Dermis microvascular lymphatic vessel endothelial cell (primary cell): ENCODE measurements at places on chromosomes 12 and 14.

DNA sequence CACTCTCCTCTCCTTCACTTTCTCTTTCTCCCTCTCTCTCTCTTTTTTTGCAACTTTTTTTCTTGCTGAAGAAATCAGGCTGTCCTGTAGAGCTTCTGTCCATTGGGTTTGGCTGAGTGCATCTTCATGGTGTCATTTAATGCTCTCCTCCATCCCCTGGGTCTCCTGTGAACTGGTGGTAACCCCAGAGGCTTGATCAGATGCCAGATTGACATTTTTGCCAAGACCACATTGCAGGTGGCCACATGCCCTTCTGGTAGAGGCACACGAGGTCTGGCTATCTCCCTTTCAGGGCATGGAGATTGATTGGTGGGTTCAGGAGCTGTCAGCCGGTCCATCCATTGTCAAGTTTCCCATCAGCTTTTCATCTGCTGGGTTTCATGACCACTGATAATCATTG is 188.3 kb upstream of the MYL2 start:
- no peak for DNase-seq

- no peak for DNase-seq
Measured at GRCh38 chr14:61539631-61540030, 155.7 kb upstream of the HIF1A start.

DNA sequence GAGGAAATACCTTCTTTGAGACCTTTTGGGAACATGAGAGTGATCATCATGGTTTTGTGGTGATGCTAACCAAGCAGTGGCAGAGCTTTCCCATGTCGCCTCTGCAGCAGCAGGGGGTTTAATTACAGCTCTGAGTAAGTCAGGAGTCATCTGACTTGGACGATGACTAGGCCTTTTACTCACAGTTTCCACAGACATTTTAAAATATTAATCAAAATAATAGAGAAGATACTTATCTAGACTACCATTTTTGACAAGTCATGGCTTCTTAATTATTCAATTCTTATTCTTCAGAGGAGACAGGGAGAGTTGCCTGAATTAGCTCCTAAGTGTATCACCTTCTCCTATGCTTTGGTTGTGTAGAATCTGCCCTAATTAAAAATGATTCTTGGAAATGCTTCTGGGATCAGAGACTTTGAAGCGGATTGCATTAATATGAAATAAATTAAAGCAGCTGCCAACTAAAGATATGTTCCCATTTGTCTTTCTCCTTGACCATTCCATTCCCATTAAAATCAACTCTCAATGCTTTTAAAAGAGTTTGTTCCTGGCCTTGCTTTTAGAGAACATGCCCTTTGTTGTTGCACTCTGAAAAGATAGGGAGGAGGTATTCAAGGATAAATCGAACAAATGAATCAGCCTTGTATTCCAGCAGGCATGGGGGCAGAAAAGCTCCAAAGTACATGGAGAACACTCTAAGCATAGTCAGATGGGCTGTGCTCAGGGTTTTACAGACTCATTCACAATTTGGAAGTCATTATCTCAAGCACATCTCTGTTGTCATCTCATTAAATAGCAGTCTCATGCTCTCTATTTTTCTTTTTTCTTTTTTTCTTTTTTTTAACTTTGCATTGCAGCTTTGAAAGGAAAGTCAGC is 7.7 kb upstream of the IFNG-AS1 start:
- no peak for DNase-seq

DNA sequence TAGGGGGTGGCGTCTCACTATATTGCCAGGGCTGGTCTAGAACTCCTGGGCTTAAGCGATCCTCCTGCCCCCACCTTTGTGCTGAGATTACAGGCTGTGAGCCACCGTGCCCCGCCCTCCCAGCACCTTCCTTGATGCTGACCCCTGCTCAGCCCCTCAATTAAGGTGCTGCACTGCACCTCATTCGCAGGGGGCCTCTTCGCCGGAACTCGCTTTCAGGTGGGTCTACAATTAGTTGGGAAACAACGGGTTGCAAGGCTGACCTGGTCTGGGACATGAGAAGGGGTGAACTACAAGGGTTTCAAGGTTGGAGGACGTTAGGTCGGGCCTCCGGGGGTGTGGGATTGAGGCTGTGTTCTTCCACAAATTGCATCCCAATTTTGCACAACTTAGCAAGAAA is 1.2 kb upstream of the NOP2 start:
- DNase-seq, result no peak

DNA sequence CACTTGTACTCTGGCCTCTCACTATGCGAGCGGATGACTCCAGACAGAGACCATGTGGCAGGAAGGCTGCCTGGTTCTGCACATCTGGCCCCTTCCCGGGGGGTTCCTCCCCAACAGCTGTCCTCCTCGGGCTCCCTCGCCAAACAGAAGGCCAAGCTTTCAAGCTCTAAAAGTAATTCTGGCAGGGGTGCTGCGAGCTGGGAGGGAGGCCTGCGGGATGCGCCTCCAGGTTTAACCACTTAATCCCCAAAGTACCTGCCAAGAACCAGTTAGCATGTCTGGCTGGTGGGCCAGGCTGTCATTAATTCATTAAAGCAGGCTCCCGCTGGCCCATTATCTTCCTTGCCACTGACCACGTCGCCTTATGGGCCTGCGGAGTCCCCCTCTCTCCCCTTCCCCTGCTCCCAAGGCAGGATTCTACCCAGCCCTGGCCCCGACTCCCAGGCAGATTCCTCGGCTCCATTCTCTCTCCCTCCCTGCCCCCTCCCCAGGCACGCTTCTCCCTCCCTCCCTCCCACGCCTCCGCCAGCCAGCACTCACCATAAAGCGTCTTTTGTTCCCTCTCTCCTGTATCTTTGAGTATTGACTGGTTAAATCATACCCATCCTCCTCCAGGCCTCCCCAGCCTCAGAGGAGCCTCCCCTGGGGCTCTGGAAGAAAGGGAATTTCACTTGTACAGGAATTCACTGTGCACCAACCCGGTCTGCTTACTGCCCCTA is 4.9 kb downstream of the HRK start:
- DNase-seq, result no peak

- no peak for DNase-seq
Measured at GRCh38 chr14:90467501-90467900, 70.7 kb downstream of the CALM1 start.

GRCh38 chr12:89393551-89394121 is 41.3 kb upstream of the DUSP6 start:
- no peak for DNase-seq

- DNase-seq, result no peak
Measured at GRCh38 chr14:74562515-74563232, 49.4 kb downstream of the LTBP2 start.

- DNase-seq, result no peak
Measured at GRCh38 chr12:47370421-47370820, 290.7 kb upstream of the AMIGO2 start.

GRCh38 chr12:116236148-116236731 is 41.3 kb downstream of the MED13L start:
- DNase-seq, result peak; percentile 60

DNA sequence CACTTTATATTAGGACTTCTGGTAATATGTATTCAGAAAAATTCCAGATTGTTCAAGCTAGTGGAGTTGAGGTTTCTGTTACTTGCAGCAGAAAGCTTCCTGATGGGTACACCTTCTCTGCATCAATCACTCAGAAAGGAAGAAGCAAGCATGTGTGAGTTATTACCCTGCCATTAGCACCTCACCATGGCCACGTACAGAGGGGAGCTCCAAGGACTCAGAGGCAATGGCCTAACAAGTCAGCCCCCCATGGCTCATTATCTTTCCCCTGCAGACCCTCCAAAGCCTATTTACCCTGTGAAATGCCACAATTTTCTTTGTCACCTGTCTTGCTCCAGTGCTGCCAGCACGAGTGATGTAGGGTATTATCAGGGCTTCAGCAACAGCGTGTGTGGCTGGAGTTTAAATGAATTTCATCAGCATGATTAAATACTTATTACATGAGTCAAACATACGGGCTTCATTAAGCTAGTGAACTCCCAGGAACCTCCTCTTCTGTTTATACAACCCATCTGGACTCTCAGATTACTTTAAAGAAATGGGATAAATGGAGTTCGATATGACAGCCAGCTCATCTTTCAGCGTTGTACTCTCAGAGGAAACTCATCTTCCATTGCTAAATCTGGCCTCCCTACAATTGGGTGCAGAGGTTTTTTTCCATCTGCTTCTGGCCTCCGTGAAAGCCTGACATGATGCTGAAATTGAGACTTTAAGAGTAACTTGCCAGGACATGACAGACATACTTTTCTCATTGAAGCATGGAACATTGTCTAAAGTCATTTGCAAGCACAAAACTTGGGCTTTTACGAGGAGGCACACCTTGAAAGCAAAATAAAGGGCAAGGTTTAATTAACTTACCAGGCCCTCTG is 135.9 kb downstream of the TMEM30B start:
- DNase-seq, result no peak

DNA sequence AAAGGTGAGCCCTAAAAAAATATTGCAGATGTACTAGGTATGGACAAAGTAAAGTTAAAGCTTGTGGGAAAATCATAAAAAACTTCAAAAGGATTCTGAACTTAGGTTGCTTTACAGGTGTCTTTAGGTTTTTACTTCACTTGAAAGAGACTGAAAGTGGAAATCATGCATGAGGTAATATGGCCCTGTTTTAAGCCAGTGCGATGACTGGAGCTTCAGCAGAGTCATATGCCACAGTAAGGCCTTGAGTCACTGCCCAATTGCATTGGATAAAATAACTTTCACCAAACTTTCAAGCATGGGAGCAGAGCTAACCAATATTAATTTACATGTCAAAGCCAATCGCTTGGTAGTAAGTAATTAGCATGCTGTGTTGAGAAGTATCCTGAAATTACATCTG is 63.9 kb upstream of the TMEM260 start:
- DNase-seq, result no peak

DNA sequence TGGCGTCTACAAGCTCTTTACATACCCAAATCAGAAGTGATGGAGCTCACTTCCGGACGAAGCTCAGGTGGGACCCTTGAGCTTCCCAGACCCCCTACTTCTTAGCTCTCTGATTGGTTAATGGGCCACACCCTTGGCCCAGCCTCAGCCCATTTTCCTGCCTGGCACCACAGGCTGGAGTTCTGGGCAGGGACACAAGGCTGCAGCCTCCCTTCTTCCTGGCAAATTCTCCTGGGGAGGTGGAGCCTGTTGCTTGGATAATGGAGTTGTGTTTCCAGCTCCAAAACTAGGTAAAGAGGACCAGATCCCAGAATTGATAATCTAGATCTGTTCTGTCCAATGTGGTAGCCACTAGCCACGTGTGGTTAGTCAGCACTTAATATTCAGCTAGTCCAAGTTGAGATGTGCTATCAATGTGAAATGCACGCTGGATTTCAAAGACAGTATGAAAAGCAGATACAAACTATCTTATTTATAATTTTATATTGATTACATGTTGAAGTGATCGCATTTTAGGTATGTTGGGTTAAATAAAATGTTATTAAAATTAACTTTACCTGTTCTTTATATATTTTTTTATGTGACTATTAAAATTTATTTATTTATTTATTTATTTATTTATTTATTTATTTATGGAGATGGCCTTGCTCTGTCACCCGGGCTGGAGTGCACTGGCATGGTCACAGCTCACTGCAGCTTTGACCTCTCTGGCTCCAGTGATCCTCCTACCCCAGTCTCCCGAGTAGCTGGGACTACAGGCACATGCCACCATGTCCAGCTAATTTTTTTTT is 12.6 kb upstream of the FAIM2 start:
- DNase-seq, result no peak

DNA sequence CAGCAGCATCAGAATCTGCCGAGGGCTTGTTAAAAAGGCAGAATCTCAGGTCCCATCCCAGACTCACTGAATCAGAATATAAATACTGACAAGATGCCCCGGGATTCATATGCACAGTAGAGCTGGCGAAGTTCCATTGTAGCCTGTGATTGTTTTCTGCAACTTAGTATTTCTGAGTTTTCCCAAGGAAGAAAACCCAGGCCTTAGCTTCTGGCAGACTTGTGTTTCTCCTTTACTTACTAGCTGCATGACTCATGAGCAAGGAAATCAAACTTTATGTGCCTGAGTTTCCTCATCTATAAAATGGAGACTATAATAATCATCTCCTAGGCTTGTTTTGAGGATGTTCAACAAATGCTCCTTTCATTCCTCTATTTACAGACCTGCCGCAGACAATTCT is 278.5 kb upstream of the PLEKHG7 start:
- peak; percentile 52 for DNase-seq

DNA sequence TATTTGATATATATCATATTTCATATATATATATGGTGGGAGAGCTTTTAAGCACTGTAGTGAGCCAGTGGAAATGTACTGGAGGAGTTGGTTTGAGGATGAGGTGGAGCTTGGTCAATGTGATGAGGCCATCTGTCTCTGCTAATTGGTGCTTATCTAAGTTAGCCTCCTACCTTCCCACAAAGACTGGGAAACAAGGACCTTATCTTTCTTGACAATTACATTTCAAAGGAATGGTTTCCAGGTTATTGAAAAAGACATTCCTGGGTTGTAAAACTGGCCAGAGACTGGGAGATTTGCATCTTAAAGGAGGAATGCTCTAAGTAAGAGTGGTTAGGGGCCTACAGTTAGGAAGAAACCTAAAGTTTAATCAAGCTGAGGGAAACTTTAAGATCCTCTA is 212.8 kb upstream of the SYT1 start:
- no peak for DNase-seq

GRCh38 chr12:64660237-64661018 is 50.1 kb downstream of the RASSF3 start:
- DNase-seq, result no peak

GRCh38 chr12:6318440-6318879 is 8.0 kb downstream of the PLEKHG6 start:
- no peak for DNase-seq

DNA sequence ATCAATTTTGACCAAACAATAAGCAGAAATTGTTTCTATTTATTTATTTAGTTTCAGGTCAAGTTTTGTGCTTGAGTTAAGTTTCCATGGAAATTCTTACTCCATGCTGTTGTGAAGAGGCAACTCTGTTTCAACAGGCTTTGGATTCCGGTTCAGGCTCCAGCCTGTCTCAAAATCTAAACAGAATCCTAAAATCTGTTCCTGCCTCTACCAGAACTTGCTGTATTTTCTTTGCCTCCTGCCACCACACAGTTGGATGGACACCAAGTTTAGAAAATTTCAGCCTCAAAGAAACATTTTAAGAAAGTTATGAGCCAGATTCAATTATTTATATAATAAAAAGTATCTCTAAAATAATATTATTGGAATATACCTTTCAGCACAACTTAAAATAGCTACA is 330.9 kb downstream of the FOXG1 start:
- no peak for DNase-seq

DNA sequence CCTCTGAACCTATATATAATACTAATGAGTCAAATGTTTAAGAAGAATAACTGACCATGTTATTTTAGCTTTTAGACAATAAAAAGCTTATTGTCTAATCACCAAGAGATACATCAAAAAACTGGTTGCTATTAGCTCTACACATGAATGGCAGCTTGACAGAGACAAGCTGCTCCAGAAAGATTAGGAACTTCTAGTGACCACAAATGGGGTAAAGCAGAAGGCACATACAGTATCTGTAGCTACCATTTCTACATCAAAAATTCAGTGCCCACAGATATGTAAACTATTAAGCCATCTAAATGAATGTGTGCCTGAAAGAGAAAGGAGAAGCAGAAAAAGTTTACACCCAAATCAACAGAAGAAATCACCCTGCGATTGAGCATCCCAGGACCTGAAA is 2.4 kb downstream of the AREL1 start:
- no peak for DNase-seq

DNA sequence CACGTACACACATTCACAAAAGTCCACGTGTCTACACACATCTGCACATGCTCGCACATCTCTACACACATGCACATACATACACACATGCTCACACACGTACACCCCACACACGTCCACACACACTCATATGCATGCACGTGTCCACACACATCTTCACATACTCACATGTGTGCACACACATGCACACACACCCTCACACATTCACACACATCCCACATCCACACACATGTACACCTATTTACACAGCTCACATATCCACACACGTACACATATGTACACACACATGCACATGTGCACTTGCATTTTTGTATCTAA is 3.6 kb downstream of the ADGRD1 start:
- no peak for DNase-seq
